ENCODE measurements at places on chromosomes 7 and 10.

DNA sequence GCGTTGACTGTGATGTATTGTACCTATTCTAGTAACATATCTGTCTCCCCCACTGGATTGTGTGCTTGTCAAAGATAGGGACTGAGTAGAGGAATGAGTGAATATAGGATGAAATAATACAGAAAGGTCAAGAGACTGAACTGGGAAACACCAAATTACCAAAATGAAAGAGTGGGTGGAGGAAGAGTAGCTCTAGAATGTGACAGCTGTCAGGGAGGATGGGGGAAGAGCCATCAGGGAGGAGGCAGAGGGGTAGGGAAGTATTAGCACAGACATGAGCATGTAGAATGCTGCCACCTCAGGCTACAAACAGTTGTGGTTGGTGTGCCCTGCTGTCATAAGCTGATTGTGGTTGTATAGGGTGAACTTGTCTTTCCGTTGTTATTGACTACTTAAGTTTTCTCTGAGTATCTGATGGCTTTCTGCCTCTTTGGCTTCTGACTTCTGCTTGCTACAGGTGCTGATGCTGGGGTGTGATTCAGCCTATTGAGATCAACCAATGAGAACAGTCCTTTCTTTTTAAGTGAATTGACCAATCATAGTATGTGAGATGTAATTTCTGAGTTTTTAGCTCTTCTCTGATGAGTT is 5.6 kb downstream of the CCSER2 start:
- DNase-seq = peak; percentile 34

- DNase-seq = peak; percentile 51
Observed at GRCh38 chr7:2508327-2509215, 11.0 kb upstream of the LFNG start.

GRCh38 chr7:44629829-44630522 is 23.5 kb downstream of the OGDH start:
- no peak for DNase-seq

DNA sequence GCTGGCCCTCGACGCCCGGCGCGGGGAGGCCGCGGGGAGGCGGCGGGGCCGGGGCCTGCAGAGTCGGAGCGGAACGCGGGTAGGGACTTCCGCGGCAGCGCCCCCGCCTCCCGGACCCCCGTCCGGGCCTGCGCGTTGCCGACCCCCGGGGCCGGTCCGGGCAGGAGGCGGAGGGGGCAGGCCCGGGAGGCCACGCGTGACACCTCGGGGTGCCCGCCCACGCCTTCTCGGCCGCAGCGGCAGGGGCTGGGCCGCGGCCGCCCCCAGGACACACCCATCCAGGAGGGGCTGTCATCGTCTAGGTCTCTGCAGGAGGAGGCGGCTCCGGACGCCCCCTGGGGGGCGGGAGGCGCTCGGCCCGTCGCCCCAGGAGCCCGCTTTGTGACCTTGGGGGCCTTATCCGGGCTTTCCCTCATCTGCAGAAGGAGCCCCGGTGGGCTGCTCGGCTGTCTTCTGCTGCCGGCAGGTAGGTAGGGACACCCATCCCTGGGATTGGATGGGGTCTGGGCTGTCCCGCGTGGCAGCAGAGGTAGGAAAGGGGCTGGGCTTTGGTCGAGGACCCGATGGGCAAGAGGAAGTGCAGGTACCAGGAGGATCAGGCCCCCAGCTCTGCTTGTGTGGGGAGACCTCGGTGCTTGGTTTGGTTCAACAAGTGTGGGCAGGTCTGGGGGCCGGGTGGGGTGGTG is 569 bp downstream of the ZNF316 start:
- no peak for DNase-seq

DNA sequence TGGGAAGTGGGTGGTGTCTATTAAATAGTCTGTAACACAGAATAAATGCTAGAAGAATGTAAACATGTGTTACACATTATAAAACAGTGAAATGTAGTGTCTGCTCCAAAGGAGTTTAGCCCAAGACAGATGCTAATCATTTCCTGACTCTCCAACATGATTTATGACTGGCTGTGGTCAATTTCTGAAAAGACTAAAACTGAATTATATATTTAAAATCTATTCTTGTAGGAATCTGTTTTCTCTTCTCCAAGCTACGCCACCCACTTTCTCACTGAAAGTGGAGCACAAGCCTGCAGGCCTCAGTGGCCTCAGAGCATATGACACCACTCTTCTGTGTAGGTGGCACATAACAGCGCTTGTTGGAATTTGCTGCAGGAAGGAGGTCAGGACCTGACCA is 44.4 kb downstream of the CTTNBP2 start:
- DNase-seq = no peak

DNA sequence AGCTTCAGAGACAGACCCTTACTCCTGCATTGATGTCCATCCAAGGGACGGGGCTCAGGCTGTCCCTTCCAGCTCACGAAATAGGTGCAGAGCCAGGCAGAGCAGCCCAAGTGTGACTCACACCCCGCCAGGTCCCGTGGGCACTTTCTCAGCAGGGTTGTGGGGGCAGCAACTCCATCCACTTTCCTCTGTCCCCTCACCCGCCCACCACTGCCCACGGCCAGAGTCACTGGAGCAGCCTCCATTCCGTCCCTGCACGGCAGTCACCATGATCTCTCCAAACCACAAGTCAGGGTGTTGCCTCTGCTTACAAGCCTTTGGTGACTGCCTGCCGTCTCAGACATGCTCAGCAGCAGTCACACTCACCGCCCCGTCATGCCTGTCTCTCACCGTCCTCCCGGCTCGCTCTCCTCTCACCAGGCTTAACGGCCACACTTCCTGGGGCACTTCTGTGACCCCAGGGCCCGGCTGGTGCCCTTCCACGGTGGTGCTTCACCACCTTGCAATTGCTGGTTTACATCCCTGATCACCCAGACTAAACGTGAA is 39.3 kb downstream of the CALML3 start:
- DNase-seq = peak; percentile 24

- DNase-seq = no peak
Observed at GRCh38 chr7:29471444-29472138, 92.0 kb upstream of the PRR15 start.

DNA sequence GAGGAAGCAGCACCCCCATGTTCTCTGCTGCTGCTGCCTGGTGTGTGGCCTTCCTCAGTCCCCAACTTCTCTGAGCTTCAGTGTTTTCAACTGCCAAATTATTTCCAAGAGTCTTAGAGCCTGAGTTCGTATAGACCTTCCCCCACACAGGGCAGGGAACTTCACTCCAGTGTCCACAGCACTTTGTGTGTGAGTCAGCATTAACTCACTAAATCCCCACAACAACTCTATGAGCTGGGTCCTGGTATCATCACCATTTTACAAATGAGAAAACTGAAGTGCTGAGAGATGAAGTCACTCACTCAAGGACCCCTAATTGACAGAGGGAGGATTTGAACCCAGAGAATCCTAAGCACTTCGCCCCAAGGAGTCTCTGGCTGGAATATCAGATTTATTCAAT is 48.3 kb downstream of the ADCYAP1R1 start:
- DNase-seq = no peak

GRCh38 chr7:155377838-155378579 is 79.9 kb upstream of the EN2 start:
- DNase-seq = no peak

DNA sequence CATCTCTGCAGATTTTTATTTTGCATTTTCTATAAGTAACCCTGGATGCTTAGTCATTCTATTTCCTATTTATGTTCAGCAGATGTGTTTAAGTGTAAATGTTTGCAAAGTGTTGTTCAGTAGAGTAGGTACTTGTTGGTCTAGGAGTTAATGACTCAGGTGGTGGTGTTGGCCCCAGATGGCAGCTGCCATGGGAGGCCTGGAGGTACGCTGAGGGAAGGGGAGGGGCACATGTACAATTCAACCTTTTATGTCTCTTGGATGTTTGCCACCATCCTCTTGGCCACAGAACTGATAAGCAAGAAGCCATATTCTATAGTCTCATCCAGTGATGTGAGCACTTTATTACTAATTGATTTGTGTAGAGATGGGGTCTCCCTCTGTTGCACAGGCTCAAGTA is 68.1 kb upstream of the SLC39A12 start:
- DNase-seq = no peak

- no peak for DNase-seq
Observed at GRCh38 chr10:93026072-93026471, 34.5 kb upstream of the CYP26C1 start.

DNA sequence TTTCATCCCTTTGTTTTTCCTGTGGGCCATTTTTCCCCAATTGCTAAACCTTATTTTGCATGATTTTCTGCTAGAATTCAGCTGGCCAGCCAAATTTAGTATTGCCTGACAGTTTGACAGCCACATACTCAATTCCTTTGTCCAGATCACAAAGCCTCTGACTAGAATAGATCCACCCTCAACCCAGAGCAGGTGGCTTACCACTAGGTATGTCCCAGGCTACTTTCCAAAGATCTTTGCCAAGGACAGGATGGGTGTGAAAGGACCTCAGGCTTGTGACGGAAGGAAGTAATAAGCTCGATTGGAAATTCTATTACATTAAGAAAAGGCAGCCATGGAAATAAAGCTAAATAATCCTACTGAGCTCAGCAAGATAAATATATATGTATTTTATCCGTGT is 50.6 kb upstream of the AGK start:
- DNase-seq = no peak

DNA sequence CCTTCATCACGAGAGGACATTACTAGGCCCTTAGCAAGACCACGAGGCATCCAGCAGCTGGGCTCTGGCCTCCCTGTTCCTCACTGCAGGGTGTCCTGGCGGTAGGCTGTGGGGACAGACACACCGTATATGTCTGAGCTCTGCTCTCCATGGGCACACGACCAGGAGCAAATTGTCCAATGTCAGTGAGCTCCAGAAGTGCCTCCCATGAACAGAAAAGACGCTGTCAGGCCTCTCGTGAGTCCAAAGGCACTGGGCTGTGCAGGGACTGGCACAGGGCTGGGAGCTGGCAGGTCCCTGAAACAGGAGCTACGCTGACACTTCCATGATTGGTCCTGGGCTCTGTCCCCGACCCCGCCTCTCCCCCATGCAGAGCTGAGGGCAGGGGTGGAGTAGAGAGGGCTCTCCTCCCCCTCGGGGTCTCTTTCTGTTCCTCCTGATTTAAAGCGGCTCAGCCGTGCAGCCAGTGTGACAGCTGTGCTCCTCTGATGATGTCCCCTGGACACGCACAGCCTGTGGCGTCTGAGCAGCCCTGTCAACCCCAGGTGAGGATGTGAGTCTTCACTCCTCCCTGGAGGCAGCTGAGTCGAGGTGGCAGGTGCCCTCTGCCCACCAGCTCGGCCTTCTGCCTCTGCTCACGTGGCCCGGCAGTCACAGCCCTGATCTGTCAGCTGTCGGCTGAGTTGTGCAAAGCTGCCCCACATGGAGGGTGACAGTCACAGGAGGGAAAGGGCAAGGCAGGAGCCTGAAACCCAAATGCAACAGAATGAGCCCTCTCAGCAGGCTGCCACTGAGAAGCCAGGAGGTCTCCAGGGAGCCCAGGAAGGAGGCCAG is 13.0 kb downstream of the ANTXRL start:
- DNase-seq = no peak

GRCh38 chr10:17181751-17182150 is 19.7 kb downstream of the TRDMT1 start:
- no peak for DNase-seq

- no peak for DNase-seq
Observed at GRCh38 chr10:89391907-89392756, at the start of gene IFIT1. Gene IFIT1 (plus strand): TSS chr10:89392623. CDS start chr10:89392713, 90 bp downstream.

- no peak for DNase-seq
Observed at GRCh38 chr7:13743226-13743625, 246.2 kb downstream of the ETV1 start.

DNA sequence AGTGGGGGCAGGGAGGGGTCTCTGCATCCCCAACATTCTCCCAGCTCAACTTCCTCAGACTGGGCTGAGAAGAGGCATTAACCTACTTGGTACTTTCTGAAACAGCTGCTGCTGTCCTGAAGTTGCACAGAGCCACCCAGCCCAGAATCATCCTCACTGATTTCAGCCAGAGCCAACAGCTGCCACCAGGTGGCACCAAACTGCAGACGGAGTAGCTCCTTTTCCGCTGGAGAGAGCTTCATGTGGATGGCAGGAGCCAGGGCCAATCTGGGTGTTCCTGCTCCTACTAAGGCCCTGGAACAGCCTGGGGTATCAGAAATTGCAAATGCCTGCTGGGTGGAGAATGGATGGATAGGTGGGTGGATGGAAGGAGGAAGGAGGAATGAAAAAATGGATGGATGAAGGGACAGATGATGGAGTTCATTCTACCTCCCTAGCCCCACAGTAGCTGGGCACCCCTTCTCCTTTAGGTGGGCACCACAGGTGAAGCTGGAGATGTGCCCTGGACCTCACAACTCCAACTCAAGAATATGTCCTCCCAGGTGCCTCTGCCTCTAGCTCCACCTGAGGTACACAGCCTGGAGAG is 11.8 kb upstream of the DRGX start:
- DNase-seq = peak; percentile 50

DNA sequence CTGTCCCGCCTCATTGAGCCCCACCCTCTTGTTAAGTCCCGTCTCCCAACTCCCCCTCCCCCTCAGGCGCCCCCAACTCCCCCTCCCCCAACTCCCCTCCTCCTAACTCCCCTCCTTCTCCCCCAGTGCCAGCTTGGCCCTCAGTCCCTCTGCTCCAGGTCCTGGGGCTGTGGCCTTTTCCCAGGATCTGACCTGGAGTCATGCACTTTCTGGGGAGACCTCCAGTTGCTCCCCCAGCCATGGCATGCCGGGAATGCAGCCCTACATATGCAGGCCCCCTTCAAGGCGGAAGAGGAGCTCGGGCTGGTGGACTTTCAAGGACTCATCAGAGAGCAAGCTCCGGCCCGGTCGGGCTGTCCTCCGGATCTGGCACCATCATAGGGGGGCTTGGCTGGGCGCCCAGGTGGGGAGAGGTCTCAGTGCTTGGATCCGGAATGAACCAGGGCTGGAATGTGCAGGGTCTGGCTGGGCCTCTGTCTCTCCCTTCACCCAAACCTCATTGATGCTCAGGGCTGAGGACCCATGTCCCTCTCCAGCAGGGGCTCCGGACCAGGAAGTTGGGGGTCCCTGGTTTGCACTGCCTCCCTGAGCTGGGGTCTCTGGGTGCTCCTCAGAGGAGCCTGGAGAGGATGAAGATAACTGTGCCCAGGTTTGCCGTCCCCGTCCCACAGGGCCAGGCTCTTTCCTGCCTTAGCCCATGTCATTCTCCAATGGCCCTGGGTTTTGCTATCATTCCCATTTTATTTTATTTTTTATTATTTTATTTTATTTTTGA is 41.1 kb downstream of the TMEM270 start:
- DNase-seq = no peak

DNA sequence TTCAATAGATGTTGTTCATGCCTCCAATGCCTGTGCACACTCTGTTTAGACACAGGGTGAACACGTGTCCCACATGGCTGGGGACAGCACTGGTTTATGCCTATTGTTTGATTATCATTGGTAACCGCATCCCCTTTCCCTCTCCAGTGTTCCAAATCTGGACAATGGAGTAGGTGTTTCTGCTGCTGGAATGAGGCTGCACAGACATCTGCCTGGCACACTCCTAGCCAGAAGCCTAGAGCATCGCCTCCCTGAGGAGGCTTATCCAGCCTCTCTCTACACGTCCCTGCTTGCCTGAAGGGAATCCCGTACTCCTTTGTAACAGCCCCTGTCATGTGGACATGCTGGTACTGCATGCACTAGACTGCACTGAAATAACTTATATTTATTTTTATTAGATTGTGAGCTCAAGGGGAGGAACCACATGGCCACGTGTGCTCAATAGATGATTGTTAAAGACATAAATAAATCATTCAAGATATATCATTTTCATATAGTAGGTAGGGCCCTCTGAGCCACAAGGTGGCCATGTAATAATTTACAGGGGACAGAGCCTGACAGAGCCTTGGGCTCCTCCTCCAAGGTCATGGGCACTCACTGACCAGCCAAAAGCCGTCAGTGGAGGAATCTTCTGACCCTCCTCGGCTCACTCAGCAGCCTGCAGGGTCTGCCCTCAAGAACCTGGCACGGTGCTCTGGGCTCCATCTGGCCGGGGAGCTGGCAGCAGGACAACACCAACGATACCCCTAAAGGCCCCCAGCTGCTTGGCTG is 310.9 kb upstream of the ZNF32 start:
- DNase-seq = no peak
